ENCODE measurements at places on chromosomes 5 and 9. TPM values are rescaled to one million over a fixed set of nuclear protein-coding genes. Genes with fewer than 3 reads are reported as not detected.

The PDGFRB gene
- total RNA-seq, result 43.5 TPM

The PCDHGA5 gene
- 4.7 TPM for total RNA-seq

The FAXDC2 gene
- total RNA-seq, result 27.6 TPM

The GABBR2 gene
- not detected for total RNA-seq

DNA sequence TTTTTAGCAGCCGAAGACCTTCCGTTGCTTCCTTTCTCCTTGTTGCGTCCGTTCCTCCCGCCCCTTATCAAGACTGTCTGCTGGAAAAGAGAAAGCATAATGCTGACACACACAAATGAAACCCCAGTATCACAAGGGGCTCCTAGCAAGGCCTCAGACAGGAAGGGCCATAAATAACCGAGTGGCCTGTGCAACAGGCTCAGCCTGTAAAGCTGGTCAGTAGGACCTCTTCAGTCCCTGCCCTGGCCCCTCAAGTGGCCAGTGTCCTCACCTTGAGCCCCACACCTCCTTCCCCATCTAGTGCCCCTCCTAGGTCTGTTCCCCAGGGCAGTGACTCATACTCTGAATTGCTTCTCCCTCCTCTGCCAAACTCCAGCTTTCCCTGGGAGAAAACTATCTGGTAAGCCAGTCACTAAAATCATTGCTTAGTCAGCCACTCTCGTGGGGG, 174.6 kb upstream of the IL12B start:
- DNase-seq, result peak; percentile 37

DNA sequence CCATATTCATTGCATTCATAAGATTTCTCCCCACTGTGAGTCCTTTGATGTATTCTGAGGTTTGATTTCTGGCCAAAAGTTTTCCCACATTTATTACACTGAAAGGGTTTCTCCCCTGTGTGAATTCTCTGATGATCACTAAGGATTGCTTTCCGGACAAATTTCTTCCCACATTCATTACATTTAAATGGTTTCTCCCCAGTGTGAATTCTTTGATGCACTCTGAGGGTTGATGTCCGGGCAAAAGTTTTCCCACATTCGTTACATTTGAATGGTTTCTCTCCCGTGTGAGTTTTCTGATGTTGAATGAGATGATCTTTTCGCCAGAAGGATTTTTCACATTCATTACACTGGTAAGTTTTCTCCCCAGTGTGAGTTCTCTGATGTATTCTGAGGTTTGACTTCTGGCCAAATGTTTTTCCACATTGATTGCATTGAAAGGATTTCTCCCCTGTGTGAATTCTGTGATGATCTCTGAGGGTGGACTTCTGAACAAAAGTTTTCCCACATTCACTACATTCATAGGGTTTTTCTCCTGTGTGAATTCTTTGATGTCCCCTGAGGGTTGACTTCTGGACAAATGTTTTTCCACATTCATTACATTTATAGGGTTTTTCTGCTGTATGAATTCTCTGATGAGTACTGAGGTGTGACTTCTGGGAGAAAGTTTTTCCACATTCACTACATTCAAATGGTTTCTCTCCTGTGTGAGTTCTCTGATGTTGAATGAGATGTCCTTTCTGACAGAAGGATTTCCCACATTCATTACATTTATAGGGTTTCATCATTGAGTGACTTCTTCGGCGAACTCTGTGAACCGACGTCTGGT, 18.8 kb downstream of the ZNF510 start:
- no peak for DNase-seq

DNA sequence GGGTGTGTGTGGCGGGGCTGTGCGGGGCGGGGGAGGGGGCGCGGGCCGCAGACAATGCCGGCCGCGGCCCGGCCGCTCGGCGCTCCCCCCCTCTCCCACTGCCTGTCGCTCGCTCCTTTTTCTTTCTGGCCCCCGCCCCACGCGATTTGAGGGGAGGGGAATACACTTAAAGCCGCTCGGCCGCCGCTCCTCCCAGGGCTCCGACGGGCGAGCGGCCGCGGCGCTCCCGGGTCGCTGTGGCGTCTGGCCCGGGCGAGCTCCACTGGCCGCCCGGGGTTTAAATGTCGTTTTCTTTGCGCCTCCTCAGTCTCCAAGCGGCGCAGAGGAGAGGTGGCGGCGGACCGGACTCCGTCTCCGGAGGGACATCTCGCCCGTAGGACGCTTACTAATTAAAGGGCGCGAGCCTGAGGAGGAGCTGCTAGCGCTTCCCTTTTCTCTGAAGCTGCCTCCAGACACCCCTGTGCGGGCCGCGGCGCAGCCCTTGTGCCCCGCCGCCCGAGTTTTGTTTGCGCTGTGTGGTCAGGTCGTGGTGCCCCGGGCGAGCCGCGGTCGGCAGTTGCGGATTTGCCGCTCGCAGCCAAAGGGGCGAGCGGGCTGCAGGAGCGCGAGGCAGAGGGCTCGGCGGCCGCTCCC, 1.4 kb downstream of the ZSWIM6 start:
- peak; percentile 80 for DNase-seq

- no peak for DNase-seq
Observed at GRCh38 chr5:140588311-140589070, 23.9 kb downstream of the SLC35A4 start.

DNA sequence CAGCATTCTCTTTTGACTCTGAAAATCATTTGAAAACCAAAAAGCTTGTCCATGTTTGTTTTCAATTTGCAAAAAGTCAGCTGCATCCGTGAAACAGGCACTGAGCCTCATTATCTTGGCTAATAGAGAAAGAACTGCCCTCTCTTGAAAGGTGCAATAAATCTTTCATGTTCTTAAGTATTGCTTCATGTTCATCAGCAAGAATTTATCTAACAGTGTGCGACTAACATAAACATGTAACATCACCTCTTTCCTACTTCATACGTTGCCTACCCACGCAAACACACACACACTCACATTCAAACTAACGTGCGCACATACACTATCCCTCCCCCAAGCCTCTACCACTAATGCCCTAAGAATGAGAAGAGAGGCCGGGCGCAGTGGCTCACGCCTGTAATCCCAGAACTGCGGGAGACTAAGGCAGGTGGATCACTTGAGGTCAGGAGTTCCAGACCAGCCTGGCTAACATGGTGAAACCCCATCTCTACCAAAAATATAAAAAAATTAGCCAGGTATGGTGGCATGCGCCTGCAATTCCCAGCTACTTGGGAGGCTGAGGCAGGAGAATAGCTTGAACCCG, 629.7 kb upstream of the ZNF608 start:
- no peak for DNase-seq

DNA sequence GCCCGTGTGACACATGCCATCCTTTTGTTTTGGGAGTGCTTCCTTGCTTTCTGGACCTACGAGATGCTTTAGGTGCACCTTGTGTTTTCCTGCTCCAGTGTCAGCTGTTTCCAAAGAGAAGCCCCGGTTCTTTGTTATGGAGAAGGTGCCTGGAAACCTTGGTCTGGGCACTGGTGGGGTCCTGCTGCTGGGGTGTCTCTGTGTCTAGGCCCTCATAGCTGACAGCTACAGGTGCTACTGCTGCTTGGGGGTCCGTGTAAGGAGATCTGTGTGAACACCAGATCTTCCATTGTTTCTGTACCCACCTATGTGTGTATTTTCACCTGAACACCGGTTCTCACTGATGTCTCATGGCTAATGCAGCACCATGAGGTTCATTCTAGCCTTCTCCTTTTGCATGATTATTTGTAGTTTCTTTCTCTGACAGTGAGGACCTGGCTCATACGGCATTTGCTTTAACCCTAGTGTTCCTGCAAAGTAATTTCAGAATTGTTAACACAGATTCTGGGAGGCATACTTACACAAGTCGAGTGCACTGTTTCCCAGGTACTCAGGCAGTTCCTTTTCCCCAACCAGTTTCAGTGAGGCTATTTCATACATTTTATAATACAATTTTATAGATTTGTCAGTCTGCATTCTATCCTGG, 13.2 kb upstream of the FAM120AOS start:
- no peak for DNase-seq

DNA sequence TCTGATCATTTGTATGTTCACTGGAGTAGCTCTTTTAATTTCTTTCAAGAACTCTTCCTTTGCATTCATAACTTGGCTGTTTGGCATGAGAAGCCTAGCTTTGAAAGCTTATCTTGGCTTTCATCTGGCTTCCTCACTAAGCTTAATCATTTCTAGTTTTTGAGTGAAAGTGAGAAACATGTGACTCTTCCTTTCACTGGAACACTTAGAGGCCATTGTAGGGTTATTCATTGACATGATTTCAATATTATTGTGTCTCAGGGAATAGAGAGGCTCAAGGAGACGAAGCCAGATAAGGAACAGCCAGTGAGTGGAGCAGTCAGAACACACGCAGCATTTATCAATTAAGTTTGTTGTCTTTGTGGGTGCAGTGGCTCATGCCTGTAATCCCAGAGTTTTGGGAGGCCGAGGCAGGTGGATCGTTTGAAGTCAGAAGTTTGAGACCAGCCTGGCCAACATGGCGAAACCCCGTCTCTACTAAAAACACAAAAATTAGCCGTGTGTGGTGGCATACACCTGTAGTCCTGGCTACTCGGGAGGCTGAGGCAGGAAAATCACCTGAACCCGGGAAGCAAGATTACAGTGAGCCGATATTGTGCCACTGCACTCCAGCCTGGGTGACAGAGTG, 98.3 kb downstream of the UGCG start:
- DNase-seq, result no peak

- no peak for DNase-seq
Observed at GRCh38 chr5:9841516-9842170, 211.5 kb upstream of the TAS2R1 start.

GRCh38 chr5:76863001-76863400, 13.2 kb downstream of the S100Z start:
- DNase-seq, result no peak

DNA sequence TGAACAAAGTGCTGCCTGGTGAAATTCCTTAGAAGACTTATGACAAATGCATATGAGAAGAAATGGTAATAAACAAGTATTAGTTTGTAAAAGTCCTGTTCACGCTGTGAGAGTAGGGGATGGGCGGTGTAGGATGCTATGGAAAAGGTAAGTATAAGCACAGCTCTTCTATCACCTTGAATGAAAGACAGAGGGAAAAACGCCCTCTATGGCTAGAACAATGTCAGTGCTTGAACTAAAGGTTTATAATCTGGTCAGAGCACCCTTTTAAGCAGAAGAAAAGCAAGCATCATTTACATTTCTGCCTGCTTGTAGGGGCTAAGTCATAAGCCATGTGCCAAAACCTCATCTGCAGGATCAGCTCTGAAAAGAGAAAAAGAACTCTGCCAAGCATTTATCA, 115.2 kb downstream of the LHFPL2 start:
- DNase-seq, result no peak

DNA sequence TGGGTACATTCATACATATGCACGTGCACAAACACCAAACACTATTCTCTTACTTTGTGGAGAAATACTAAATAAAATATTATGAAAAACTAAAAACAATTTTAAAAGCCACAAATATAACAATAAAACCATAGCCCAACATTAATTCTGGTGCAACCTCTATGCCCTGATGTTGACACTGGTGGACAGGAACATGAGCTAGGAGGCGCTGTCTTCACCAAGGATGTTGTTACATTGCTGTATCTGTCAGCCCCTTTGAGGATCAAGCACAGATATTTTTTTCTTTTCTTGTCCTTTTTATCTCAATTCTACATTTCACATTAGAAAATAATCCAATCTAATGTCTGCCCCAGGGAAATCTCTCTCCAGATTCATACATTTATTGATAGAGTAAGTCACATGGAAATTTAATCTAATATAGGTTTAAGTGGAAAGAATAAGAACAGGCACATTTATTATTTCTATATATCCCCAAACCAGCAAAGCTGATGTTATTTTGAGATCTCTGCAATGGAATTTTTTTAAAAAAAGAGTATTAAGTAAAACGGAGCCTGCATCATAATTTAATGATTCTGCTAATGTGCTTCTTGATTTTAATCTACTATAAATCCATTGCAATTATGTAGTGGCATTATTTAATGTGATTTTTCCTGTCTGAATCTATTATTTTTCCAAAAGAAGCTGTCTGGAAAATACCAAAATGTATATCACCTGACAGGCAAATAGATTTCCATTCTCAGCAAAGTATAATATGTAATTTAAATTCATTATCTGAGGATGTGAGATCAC, 716.5 kb downstream of the MTRR start:
- no peak for DNase-seq

GRCh38 chr5:115209279-115209678, 39.6 kb upstream of the TRIM36 start:
- no peak for DNase-seq

DNA sequence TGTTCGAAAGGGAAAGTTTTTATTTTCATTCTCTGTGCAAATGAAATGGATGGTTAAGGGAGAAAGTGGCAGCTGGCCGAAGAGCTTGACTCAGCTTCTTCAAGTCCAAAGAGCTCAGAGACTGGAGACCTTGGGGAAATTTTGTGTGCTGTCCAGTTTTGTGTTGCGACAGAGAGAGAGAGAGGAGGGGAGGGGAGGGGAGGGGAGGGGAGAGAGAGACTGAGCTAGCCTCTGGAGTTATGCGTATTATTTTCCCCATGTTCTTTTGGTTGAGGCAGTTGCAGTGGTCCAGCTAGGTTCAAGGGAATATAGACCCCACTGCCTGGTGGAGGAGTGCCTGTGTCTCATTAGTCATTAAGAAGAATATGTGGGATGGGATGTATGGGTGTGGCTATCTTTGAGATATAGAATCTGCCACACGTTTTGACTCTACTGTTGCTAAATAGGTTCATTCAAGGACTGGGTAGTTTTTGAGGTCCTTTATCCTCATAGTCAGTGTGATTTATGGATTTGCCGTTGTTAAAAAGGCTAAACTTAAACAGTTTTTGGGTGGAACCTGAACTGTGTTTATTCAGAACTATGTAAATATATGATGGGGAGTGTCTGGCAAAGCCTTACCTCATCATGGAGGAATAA, 69.7 kb downstream of the ARHGAP26 start:
- peak; percentile 81 for DNase-seq

DNA sequence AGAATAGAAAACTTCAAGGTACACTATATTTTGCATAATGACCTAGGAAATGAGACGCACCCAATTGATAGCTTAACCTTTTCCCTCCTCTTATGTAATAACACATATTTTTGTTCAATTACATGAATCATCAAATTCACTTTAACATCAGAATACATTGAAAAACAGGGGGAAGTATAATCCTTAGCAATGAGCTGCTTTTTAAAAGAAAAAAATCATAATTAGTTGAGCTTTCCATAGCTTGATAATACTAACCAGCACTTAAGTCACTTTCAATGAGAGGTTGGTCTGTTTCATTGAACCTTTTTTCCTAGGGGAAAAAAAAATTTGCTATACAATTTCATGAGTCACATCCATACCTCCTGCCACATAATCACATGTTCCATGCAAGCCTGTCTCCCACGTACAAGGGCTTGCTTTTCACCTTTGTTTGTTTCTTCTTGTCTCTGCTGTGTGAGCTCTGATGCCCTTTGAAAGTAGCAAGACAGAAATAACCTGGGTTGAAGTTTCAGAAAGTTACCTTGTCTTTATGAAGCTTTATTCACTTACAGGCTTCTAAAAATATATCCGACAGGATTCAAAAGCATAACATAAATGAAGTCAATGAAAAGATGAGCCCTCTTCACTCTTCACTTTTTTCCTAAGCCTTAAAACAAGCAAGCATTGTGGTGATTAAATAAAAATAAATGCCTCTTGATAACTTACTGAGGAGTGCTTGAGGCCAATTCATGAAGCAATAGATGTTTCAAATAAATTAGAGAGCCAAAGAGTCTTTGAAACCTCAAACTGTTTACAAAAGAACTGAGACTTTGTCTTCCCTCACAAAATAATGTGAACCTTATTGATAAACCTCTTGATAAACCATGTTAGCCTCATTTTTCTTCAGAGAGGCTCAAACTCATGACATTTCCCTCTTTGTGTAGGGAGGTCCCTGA, 108.5 kb downstream of the FEM1C start:
- DNase-seq, result no peak

Measured in right cardiac atrium (tissue), 5 donors.